NCI-H226 (cell line): ENCODE measurements at places on chromosomes 3 and 15.

DNA sequence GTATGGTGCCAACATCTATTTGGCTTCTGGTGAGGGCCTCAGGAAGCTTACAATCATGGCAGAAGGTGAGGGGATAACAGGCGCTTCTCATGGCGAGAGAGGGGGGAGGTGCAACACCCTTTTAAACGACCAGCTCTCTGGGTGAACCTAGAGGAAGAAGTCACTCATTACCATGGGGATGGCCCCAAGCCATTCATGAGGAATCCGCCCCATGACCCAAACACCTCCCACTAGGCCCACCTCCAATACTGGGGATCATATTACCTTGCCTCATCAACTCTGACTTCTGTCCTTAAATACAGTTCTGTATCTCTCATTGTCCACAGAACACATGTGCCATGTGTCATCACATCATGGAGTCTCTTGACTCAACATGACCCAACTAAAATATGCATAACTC, 37.5 kb upstream of the CLRN1 start:
- no peak for DNase-seq

DNA sequence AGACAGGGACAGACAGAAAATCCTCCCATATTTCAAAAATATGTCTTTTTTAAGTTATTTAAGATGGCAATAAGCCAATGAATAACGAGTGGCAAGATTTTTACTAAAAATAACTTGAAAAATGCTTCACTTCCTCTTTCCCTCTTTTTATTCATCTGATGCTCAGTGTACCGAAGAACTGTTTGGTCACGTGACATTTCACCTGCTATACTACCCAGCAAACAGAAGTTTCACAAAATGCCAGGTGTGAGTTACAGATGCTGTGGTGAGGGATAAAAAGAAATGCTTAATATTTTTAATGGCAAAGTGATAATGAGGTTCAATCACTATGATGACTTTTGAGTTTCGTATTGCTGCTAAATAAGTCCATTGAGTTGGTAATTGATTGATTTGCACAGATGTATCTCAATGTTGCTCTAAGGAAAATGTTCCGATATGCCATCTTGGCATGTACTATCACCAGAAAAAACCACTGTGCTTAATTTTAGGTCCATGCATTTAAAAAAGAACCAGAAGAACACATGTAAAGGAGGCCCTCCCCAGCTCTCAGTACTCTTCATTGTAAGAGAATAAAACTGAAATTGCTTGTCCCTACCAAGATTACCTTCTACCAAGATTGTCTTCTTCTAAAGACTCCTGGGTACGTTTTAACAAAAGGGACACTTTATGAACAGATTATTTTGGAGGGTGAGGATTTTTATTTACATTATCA, 26.0 kb upstream of the SEC62 start:
- DNase-seq = no peak

- no peak for DNase-seq
Observed at GRCh38 chr3:20539666-20540065, 353.7 kb upstream of the SGO1 start.

DNA sequence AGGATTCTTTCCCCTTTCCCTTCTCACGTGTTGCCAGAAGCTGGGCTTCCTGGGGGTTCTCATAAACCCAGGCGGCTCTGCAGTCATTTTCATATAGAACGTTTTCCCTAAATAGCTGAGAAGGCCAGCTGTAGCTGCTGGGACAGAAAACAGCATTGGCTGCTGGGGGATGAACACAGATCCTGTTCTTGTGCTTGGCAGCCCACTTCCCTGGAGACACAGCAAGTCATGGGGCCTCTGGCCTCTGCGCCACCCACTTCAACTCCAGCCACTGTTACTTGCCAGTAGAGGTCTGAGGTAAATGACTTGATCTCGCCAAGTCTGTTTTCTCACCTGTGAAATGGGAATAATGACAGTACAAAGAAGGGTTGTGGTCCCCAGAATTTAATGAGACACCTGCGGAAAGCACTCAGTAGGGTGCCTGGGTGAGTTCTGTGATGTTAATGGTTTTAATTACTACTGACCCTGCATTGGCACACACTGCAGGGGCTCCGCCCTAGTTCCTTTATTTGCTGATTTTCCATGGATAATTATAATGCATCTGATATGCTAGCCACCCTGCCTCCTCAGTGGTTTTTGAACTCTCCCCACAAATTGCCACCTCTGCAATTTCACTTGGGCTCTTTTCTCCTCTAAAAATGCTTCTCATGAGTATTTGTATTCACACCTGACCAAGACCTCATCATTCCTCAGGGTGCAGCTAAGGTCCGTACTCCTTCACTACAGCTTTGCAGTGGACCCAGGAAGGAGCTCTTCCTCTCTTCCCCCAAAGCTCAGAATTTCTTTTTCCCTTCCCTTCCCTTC, 274.7 kb downstream of the RPLP1 start:
- DNase-seq = no peak

DNA sequence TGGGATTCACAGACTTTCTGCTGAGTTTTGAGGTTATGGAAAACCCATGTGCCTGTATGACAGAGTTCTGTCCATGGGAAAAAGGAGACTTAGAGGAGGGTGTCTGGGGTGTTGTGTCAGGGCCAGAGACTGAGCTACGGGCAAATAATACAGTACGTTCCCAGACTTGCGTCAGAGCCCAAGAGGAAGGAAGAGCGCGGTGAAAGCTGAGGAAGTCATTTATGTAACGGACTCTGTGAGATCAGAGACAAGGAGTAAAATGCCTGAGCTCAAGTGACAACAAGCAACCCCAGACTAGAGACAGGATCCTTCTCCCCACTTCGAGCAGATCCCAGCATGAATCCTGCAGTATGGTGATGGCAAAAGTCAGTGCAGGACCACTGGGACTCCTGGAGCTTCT, 368.6 kb upstream of the MCTP2 start:
- DNase-seq = no peak

DNA sequence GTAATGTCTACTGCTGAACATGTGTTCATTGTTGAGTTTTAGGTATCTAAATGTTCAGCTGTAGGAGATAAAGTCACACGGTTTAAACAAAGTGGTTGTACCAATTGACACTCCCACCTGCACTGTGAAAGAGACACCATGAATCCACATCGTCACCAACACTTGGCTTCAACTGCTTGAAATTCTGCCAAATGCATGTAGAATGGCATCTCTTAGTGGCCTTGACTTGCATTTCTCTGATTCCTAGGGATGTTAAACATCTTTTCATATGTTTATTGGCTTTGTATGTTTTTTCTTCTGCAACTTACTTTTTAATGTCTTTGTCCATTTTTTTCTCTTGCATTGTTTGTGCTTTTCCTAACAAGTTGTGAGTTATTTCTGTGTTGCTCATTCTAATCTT, 43.4 kb downstream of the RPLP1 start:
- DNase-seq = no peak

DNA sequence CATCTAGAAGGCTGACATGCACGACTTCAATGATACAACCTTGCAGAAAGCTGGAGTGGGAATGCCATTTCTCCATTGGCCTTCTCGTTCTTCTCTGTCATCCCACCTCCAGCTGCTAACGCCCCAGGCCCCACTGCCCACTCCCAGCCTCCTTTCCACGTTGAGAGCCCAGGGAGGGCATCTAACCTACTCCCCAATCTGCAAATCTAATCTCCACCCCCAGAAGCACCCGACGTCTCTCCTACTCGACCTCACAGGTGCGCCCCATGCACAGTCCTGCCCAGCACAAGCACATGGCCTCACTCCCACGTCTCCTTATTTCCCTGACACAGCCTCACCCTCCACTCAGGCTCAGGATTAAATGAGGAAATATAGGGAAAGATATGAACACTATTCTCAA, 33.4 kb downstream of the IL12A start:
- DNase-seq = no peak
